ENCODE measurements at places on chromosomes 3 and 15.

DNA sequence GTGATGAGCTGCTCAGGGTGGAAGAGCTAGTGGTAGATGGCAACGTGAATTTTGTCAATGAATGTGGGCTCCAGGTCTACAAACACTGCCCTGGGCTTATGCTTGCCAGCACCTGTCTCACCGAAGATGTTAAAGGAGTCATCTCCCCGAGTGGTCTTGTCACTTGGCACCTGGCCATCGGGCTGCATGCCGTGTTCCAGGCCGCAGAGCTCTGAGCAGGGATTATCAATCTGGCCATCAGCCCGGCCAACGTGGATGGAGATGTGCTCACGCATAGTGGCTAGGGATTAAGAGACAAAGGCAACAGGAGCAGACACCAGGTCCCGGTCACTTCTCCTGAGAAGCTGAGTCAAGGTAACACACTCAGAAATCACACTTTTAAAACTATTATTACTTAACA is 54.8 kb upstream of the ACTC1 start:
- DNase-seq = no peak

- DNase-seq = no peak
Measured at GRCh38 chr15:44102675-44103254, 92.3 kb downstream of the FRMD5 start.

DNA sequence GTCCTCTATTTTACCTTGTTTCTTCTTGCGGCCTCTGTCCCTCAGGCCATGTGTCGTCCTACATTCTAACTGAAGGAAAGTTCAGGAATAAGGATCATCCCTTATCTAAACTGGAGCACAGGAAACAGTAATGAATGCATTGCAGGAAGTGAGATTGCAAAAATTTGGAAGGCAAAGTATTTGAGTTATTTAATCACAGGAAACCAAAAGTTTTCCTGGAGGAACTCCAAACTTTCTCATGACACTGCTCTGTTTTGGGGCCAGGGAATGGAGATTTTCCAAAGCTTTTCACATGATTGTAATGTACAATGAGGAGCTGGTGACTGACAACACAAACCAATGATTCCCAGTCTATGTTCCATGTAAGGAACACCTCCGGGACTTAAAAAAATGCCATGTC is 57.8 kb upstream of the PLSCR4 start:
- no peak for DNase-seq

GRCh38 chr15:69161079-69161877 is 843 bp downstream of the GLCE start:
- peak; percentile 28 for DNase-seq

- DNase-seq = peak; percentile 93
Measured at GRCh38 chr3:47420511-47421484, 40.0 kb downstream of the PTPN23 start.

DNA sequence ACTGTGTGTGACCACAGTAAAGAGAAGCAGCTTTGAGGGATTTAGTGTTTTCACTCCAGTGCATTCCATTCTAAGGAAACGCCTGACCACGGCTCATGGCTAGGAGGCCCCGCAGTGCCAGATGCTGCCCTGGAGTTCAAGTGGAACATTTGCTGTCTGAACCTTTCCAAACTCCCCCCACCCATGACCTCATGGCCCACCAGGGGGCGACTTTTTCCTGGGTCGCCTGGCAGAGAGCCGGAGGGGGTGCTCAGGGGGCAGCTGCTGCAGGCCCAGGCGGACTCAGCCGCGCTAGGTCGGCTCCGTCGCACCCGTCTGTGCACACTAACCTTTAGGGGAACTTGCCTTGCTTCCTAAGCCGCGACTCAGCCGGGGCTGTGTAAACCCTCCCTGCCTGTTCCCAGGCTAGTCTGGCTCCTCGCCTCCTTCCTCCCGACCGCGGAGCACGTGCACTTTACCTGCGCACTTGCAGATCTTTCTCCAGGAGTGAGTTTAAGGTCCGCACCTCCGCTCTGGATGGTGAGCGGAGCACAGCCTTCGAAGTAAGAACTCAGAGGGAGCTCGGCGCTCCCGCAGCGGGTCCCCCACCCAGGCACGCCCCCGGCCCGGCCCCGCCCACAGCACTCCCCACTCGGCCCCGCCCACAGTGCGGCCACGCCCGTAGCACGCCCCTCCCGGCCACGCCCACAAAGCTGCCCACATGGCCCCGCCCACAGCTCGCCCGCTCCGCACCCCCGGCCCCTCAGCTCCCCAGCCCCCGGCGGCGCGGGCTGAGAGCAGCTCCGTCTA is at the start of gene OCA2:
OCA2 (minus strand) TSS at position 550 of the 789 bp plus-strand sequence. CDS start 17,441 bp downstream, outside the sequence.
- peak; percentile 28 for DNase-seq

DNA sequence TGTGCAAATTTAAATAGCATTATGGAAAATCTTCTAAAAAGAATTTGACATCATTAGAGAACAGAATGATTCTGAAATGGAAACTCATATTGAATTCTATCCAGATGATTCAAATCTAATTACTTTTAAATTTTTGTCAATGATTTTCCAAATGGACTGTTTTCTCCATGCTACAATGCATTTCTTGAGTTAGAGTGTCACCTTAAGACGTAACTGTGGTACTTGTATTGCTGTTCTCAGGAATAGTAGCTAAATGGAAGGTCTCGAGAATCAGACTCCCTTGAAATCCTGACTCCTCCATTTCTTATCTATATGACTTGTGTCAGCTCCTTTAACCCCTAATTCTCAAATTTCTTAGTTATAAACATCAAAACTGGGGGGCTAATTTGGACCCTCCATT is 102.3 kb downstream of the P2RY1 start:
- no peak for DNase-seq

DNA sequence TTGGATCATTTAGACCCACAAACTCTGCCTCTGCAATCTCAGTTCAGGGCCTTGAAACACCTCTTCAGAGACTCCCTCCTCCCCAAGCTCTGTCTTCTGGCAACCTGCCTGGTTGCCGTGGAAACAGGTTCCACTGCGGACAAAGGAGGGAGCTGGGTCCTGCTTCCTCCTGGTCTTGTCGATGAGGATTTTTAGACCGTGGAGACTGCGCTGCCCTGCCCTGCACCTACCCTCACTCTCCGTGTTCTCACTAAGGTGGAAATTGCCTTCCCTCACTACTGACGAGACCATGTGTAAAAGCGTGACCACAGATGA is at the start of gene RTP1:
RTP1 (plus strand) TSS at position 152 of the 315 bp plus-strand sequence; CDS start at position 182, 30 bp downstream.
- no peak for DNase-seq

GRCh38 chr3:177295116-177295515 is 97.8 kb upstream of the TBL1XR1 start:
- DNase-seq = no peak

DNA sequence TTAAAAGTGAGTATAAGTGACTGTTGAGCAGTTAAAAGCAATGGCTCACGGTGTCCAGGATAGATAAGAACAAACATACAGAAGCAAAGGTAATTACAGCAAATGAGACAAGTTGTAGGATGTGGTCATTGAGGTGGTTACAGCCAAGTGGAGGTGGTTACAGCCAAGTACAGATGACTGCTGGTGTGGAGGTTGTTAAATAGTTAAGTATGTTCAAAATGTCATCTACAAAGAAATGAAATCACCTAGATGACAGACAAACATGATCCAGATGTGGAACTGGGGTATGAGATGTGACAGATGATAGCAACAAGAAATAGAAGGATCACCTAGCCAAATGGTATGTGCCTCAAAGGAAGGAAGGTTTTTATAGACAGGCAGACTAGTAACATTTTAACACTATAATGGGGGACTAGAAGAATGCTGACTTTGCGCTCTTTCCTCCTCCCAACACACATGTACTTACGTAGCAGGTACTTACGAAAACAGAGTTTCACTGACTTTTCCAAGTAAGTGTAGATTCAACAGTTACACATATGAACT is 6.8 kb upstream of the ANKRD28 start:
- DNase-seq = no peak

- DNase-seq = no peak
Measured at GRCh38 chr15:101482526-101483371, 6.8 kb downstream of the PCSK6 start.

GRCh38 chr3:53753518-53754183 is 92.6 kb downstream of the CHDH start:
- no peak for DNase-seq

DNA sequence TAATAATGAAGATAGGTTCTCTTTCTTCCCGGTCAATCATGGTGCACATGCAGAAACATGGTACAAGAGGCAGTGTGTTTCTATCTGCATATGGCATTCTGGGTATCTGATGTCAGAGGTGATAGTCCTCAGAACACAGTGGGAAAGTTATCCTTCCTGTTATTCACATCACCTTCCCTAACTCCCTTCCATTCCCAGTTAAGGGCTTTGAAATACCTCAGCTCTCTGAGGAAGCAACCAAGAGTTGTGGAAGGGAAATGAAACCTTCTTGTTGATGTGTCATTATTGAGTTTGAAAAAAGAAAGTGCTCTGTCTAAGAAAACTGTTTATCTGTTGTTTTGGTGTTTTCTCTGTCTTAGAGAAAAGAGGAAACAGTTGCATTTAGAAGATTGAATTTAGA is 21.9 kb upstream of the P2RY13 start:
- DNase-seq = peak; percentile 61

DNA sequence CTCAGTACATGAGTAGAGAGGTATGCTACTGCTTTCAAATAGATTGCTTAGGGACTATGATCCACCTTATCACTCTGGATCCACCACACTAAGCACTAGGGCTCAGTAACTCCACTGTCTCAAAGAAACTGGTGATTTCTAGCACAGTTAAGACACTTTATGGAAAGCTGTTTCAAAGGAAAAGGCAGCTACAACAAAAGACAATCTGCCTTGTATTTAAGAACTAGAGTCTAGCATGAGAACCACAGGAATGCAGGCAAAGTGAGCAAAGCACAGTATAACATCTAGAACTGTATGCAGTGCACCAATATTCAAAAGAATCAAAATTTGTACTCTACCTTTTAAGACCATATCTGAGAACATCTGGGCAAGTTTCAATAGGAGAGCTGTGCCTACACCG is 17.9 kb downstream of the TFRC start:
- DNase-seq = no peak

DNA sequence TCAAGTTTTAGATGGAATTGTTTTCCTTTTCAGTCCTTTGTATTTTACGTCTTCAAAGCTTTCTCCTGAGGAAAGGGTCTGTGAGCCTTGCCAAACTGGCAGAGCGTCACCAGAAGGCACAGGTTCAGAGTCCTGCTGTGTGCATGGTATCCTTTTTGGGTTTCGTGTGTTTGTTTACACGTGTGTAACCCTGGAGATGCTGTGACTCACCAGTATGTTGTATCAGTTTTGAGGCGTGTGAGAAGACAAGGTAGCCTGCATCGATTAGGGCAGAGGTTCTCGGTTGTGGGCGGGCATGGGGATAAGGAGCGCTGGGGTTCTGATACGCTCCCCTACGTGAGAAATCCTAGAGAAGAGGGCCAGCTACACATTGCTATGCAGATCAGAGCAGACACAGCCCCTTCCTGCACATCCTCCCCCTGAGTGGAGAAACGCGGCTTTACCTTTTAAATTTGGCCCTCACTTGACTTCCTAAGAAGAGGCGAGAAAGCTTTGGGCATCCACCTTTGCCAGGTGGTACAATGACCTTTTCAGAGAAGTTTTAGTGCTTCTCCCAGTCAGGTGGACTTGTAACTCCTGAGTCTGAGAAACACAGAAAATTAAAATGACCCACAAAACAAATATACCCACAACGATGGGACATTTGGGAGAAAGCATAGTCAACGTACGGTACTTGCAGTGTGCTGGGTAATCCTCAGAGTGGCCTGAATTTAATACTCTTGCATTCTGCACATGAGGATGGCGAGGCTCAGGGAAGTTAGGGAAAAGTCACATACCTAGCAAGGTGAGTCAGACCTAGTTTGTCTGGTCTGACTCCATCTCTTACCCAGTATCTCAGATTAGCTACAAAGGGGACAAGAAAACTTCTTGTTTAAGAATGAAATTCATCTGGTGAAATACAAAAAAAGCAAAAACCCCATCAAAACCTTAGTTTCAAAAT is 38.1 kb downstream of the TRAK1 start:
- no peak for DNase-seq

- no peak for DNase-seq
Measured at GRCh38 chr3:19972054-19972453, 25.2 kb downstream of the RAB5A start.

- no peak for DNase-seq
Measured at GRCh38 chr3:114718898-114719210, 425.0 kb downstream of the TIGIT start.

- DNase-seq = no peak
Measured at GRCh38 chr3:166471074-166471767, 634.0 kb upstream of the BCHE start.

DNA sequence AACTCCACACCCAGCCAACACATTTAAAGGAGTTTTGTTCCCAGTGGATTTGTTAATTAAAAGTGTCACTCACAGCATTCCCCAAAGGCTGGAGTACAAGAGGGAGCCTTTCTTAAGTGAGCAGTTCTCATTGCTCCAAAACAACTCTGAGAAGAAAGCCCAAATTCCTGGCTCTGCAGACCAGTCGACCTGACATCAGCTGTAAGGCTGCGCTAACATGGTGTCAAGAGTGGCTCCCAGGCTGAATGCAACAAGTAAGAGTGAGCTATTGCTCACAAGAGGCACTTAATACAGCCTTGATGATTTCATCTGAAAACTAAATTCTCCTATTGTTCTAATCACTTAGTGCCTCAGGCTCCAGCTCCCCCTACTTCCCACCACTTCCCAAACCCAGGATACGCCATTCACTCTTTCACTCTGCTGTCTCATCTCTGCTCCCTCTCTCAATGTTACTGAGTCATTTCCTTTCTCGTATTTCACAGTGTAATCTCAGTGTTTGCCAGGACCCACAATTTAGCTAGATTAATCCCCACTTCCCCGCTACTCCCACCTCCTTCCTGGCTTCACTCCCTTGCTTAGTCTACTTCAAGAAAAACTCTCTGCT is 81.8 kb downstream of the WWTR1 start:
- no peak for DNase-seq

DNA sequence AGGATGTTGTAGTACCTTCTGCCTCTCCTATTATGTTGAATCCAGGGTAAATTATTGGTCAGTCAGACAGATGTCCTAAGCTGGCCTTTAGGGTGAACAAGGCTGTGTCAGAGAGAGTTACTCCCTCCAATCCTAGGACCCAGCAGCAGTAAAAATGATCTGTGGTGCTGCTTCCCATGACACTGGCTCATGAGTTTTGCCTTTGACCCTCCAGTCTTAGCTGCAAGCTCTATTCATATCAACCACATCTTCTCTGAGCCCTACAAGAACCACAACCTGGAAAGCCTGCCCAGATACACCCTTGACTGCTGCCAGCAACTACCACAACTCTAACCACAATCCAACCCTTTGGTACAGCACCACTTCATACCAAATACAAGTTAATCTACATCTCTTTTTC is 27.2 kb upstream of the PHLDB2 start:
- DNase-seq = no peak

DNA sequence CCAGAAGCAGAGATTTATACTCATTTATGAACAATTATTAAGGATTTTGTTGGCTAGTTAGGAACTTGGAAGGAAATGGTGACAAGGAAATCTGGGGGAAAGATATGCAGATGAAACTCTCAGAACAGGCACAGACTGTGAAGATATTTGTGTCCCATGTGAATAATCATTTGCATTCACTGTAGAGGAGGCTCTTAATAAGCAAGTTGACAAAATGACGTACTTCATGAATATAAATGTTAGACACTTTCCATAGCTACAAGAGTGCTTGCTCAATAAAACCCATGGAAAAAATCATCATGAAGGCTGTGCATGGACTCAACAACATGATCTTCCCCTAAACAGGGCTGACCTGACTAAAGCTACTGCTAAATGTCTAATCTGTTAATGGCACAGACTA is 59.7 kb downstream of the MAP4 start:
- no peak for DNase-seq

- no peak for DNase-seq
Measured at GRCh38 chr3:38094999-38095398, 41.9 kb downstream of the ACAA1 start.

GRCh38 chr3:12948891-12949711 is 107.7 kb upstream of the RPL32 start:
- DNase-seq = peak; percentile 59

Measured in inflammatory macrophage (primary cell).